ENCODE measurements at places on chromosomes 4 and X. TPM values are rescaled to one million over a fixed set of nuclear protein-coding genes. Genes with fewer than 3 reads are reported as not detected.

GRCh38 chr4:91373546-91373945, 930.2 kb upstream of the GRID2 start:
- DNase-seq, result no peak

- DNase-seq, result no peak
Measured at GRCh38 chr4:121950680-121951520, 960 bp downstream of the TRPC3 start.

DNA sequence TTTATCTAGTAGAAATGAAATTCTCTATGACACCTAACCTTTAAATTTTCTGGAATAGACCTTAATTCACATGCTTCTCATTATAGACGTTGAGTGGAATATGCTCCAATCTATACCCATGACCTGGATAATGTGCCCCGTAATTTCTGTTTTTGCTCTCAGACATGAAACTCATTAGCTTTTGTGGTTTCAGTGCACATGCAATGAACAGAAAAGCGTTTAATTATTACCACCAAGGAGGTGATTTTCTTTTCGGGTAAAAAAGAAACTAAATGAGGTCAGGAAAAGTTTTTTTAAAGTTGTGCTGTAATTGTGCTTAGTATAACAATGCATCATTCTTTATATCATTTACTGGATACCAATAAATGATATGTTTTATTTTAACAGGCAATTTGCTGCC, 1703.9 kb upstream of the TENM3 start:
- no peak for DNase-seq

The GPR50 gene
- total RNA-seq, result not detected

The IQCM gene
- total RNA-seq, result not detected
